ENCODE measurements at places on chromosomes 11 and 22.

DNA sequence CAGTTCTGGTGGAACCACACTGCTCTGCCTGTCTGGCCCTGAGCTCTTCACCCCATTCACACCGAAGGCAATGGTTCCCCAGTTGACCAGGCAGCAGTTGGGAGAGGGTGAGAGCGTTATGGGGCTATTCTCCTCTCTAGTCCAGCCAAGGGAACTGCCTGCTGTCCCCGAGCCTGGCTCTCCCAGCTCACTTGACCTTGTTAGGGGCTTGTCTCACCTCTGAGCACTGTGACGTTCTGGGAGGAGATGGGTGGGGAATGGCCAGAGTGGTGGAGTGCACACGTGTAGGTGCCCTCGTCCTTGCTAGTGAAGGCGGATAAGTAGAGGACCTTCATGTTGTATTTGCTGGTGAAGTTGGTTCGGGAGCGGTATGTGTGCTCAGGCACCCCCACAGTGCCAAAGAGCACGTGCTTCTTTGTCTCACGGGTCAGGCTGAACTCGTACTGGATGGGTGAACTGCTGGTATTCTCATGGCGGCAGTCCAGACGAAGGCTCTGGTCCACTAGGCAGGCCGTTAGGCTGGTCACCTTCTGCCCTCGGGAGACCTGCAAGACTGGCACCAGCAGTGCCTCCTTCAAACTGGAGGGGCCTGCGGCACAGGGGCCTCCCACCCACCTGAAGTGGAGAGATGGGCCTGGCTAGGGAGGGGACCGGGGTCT lies 3.0 kb downstream of the THY1 start:
- DNase-seq: no peak

- DNase-seq: no peak
Observed at GRCh38 chr22:40586781-40587180, 49.7 kb downstream of the MRTFA start.

DNA sequence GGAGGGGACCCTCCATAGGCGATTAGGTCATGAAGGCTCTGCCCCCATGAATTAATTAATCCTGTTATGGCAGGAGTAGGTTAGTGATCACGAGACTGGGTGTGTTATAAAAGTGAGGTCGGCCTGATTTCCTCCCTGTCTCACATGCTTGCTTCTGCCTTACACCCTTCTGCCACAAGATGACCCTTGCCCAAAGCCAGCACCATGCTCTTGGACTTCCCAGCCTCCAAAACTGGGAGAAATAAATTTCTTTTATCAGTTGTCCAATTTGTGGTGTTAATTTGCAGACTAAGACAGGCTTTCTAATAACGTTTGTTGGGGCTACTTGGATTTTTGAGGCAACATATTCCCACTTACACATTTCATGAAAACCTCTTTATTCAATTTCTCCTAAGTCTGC lies 23.4 kb upstream of the ALDH3B2 start:
- no peak for DNase-seq

- no peak for DNase-seq
Observed at GRCh38 chr11:16963316-16963876, 50.8 kb downstream of the PLEKHA7 start.

- no peak for DNase-seq
Observed at GRCh38 chr11:121134741-121135312, 33.8 kb downstream of the TECTA start.

- DNase-seq: no peak
Observed at GRCh38 chr11:67699521-67699920, 25.1 kb upstream of the ALDH3B2 start.

GRCh38 chr11:111601636-111601978 lies 642 bp upstream of the SIK2 start:
- no peak for DNase-seq

GRCh38 chr11:68259122-68259959 lies 12.4 kb downstream of the C11orf24 start:
- no peak for DNase-seq

DNA sequence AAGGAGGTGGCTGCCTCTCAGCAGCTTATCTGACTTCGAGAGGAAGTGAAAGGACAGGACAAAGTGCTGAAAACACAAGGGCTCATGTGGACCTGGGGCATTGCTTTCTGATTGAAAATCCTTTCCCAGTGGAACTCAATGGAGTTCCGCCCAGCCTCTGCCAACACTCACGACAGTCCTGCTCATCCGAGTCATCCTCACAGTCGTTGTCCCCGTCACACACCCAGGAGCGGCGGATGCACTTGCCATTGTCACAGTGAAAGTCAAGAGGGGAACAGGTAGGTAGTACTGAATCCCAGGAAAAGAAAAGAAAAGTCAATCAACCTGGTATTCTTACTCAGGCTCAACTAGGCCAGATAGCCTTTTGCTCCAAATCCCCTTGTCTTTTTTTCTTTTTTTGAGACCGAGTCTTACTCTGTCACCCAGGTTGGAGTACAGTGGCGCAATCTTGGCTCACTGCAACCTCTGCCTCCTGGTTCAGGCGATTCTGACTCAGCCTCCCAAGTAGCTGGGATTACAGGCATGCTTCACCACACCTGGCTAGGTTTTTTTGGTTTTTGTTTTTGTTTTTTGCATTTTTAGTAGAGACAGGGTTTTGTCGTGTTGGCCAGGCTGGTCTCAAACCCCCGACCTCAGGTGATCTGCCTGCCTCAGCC lies 18.1 kb downstream of the LRP4 start:
- DNase-seq: no peak

GRCh38 chr11:73040046-73040445 lies 102.1 kb downstream of the FCHSD2 start:
- DNase-seq: no peak

DNA sequence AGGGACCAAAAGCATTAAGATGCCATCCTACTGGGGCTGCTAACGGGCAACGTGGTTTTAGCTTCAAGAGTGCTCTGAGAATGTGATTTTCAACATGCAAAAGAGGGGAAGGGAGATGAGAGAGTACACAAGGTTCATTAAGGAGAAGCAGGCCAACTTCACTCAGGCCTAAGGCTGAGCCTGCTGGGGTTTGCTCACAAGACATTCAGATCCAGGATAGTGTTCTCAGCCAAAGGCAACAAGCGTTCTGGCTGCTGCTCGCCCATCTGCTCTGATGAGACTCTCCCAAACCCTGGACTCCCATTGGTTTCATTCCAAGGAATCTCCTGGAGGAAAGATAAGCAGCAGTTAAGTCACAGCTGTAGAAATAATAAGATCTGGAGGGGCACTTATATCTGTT lies 23.6 kb upstream of the UPB1 start:
- no peak for DNase-seq

DNA sequence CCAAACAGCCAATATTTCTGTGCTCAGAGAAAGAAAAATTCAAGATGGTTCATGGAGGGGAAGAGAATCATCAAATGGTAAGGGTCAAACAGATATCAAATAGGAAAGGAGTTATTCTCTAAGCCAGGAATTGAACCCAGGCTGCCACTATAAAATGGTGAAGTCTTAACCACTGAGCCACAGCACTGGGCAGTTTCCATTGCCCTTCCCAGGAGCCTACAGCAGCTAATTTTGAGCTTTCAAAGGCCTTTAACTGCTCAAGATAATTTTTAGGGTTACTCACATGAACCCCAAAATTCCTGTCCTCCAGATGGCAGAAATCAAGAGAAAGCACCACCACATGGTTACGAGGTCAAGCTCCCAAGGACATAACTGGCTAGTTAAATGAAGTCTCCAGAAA lies 176.2 kb downstream of the KIF18A start:
- DNase-seq: no peak

- no peak for DNase-seq
Observed at GRCh38 chr11:72815110-72815618, 953 bp downstream of the ATG16L2 start.

- DNase-seq: no peak
Observed at GRCh38 chr11:45294499-45294898, 8.4 kb upstream of the SYT13 start.

- DNase-seq: no peak
Observed at GRCh38 chr11:22792497-22792896, 37.1 kb downstream of the SVIP start.

GRCh38 chr11:10452211-10452767 lies 2.8 kb upstream of the AMPD3 start:
- no peak for DNase-seq

DNA sequence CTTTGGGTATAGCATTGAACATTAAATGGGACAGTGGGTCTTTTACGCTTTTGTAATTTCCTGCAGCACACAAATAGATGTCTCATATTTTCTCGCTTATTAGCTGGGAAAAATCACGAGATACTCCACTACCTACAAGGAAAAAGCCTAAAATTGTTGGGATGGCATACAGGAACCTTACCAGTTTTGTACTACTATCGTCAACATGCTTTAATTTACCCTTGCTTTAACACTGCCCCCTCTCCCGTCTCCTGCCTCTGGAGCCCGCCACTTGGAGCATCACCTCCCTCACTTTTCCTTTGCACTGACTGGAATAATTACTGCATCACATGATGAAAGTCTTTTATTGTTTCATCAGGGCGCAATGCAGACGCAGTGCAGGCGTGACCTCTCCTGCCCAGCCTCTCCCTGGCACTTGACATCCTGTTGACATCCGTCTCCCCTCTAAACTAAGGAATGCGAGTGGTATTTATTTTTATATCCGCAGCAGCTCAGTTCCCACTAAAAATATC lies 1.0 kb upstream of the FNBP4 start:
- DNase-seq: peak; percentile 55

GRCh38 chr11:61475433-61475832 lies 33.1 kb upstream of the LRRC10B start:
- DNase-seq: no peak

GRCh38 chr22:44389926-44390612 lies 77.3 kb upstream of the SHISAL1 start:
- no peak for DNase-seq
